Smooth muscle cell of the brain vasculature (primary cell): ENCODE measurements at places on chromosomes 2 and 18.

DNA sequence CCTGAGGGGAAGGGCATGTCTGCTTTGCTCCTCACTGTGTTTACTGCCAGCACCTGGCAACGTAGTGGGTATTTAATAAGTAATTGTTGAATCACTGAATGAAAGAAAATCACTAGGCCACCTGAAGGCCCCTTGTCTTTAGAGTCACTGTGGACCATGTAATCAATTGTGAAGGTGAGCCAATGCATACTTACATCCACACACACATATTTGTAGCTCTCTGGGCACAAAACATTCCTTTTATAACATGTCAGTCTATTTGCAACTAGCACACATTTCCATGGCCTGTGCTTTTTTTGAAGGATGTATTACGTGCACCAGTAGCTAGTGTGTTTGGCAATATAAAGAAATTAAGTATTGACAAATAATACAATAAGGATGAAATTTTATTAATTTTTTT, 11.2 kb downstream of the ATP8B1 start:
- DNase-seq, result no peak

DNA sequence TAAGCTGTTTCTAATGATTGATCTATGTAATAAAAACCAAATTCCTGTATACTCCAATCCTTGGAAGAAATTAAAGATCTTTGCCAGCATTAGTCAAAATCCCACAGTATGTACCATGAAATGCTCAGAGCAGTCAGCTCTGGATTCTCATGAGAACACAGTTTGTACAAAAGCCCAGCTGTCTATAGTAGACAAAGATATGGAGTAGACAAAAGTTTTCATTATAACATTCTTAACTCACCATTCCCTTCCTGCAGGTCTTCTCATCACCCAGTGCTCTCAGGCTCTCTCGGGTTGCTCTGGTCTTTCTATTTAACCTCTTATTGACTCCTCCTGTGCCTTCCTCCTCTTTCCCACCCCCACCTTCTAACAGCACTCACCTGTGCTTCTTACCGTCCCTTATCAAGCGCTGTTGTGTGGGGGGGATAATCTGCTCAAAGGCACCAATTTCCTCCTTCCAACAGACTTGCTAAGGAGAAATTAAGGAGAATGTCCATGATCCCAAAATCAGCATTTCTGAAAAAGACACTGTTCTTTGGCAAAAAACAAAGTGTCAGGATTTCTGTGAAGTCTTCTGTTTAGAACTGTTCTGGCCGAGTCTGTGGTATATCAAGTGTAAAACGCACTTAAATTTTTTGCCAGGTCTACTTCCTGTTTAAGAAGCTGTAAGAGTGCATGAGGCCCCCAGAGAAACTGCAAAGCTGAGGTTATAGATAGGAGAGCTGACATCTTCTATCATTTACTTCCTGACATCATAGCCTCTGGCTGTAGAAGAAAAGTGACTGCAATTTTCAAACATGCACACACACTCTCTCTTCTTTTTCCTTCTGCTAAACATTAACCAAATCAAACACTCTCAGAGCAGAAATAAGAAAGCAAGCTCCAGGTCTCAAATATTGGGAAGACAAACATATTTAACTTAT, 144.1 kb downstream of the EVA1A start:
- no peak for DNase-seq

DNA sequence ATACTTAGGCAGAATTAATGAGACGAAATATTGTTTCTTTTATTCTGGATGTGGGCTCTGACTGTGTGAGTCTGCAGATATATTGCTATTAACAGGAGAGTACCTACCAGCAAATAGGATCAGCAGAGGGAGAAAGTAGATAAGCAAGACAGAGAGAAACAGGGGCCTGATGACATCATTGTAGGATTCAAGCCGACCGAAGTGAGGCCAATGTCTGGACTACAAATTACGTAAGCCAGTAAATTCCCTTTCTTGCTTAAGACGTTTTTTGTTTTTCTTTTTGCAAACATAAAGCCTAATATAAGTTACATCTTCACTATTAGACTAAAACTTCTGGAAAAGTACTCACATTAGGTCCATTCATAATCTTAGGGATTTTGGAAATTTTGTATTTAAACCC, 21.4 kb upstream of the PTPRM start:
- no peak for DNase-seq

GRCh38 chr2:236828820-236829219, 256.9 kb upstream of the COPS8 start:
- DNase-seq, result no peak

DNA sequence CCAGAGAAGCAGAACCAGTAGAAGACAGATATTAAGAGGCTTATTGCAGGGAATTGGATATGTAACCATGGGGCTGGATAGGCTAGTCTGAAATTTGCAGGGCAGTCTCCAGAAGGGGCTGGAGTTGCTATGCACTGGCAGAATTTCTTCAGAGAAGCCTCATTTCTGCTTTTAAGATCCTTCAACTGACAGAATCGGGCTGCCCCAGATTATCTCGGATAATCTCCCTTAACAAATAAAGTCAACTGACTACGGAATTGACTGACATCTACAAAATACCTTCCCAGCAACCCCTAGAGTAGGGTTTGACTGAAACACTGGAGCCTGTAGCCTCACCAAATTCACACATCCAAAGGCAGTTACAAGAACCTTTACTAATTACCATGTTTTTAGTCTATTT, 136.4 kb downstream of the SOCS6 start:
- DNase-seq, result no peak

DNA sequence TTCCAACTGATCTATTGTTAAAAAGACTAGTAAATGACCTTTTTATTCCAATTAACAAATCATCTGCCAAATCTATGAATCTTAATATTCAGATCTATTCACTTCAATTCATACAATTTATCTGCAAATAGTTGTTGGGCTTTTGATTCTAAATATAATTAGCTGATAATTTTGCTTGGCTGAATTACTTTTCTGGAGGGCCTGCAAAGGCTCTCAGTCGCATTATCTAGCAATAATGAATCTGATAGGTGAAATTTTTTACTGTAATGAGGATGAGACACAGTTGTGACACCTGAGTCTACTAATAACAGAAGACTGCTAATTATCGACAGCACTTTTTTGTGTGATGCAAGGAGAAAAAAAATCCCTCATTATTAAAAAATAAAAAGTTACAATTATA, 565.1 kb downstream of the ZEB2 start:
- no peak for DNase-seq

DNA sequence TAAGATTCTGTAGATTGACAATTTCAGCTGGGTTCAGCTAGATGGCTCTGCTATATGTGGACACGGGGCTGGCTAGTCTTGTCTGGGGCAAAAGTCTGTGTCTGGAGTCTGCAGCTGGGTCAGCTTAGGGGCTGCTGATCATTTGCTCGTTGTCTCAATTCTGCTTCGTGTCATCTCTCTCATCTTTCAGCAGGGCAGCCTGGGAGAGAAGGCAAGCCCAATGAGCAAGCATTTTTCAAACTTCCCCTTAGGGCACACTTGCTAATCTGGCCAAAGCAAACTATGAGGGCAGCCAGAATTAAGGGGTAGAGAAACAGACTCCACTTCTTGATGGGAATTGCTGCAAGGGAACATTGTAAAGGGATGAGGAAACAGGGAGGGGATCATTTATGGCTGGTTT, 462.6 kb downstream of the SLC4A3 start:
- no peak for DNase-seq

GRCh38 chr2:218734190-218734975, 23.7 kb downstream of the TTLL4 start:
- DNase-seq, result no peak

- no peak for DNase-seq
Observed at GRCh38 chr2:34806396-34806795, 1207.3 kb upstream of the FAM98A start.

DNA sequence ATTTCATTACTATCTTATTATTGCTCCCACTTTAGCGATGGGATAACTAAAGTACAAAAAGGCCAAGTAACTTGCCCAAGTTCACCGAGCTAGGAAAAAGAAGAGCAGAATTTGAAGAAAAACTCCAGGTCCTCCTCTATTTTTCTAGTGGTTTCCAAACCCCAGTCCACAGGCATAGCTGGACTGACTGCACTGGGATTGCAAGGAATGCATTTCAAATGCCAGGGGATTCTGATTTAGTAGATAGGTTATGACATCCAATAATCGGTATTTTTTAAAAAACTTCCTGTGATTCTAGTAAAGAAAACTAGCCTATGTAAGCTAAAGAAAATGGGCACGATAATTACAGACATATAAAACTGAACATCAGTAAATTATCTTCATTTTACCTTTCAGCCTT, 62.7 kb upstream of the GALNT5 start:
- no peak for DNase-seq

DNA sequence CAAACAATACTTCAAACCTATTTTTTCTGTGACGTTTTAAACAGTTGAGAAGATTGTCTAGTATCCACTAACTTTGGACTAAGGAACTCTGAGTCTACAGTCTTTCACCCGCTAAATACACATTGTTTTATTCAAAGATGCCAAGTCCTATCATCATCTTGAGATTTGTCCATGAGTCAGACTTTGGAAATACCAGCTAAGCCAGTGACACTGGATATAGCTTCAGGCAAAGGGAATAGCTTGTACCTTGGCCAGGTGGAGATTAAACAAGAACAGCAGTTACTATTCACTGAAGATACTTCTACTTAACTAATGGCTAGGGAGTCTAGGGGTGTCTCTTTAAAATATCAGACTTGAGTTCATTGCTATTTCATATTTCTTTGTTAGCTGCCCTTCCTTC, 137.5 kb downstream of the COMMD1 start:
- no peak for DNase-seq

DNA sequence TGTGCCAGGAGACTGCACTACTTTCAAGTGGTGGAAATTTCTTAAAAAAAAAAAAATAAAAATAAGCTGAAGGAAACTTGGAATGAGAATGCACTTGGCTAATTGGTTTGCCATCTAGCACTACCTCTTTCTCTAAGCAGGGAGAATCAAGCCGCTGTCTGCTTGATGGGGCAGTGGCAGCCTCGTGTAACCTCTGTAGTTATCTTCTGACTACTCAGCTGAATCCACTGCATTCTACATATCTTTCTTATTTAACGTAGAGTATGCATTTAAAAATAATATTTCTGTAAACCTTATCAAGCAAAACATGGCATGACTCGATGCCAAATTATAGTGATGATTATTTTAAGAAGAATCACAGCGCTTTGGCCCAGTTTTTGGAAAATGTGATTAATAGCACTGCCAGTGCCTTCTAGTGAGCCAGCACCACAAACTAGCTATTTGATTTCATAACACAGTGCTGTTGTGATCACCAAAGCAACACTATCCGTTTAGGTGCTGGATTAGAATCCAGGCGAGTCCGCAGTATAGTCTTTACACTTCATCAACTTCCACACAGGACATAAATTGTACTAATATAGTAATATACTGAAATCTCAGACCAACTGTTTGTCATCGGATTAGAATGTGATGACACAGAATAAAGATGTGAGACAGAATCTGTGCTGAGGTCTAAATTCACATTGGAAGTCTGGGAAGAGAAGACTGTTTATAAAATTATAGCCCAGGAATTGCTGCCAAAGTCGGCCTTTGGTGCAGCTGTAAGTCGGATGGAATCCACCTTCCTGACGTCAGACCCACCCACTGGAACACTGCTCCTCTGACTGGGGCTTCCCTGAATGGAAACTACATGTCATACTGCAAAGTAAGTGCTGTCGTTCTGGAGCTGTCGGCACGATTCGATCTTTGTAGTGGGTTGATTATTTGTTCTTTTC, 136.5 kb upstream of the ETAA1 start:
- DNase-seq, result peak; percentile 51

DNA sequence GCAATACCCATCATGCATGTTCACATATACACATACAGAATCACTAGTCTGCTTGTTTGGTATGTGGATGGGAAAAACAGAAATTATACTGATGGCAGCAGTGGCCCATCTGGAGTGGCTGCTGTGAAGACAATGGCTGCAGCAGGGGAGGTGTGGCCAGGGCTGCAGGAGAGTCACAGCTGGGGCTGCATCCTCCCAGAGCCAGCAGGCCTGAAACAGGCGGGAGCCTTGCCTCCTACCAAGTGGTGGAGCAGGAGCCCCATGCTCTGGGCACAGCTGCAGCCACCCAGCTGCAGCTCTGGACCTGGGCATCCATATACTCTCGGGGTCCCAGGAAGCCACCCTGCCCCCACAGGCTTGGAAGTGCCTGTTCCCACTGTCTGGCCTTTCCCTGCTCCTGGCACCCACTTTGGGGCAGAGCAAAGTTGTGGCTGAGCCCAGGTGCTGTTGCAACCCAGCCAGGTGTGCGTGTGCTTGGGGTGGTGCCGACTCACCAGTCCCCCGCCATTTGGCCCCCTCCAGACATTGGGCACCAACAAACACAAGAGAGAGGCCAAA, 136.6 kb downstream of the SPAG16 start:
- DNase-seq, result no peak

GRCh38 chr18:22872900-22873537, 60.1 kb upstream of the RBBP8 start:
- no peak for DNase-seq

DNA sequence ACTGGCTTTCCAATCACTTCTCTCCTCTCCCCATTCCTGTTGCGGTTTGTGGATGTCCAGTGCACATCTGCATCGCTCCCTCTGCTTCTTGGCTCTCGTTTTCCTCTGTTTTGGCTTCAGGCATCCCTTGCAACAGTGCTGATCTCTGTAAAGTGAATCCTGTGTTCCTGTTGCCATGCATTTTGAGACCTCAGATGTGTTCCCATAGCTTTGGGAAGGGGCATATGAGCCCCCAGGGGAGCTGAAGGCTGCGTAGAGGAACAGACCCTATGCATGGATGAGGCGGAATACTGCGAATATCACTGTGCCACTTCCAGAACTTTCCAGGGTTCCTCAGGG, 168.4 kb upstream of the HAAO start:
- no peak for DNase-seq

GRCh38 chr2:43634604-43635306, 2.3 kb upstream of the PLEKHH2 start:
- DNase-seq, result no peak

DNA sequence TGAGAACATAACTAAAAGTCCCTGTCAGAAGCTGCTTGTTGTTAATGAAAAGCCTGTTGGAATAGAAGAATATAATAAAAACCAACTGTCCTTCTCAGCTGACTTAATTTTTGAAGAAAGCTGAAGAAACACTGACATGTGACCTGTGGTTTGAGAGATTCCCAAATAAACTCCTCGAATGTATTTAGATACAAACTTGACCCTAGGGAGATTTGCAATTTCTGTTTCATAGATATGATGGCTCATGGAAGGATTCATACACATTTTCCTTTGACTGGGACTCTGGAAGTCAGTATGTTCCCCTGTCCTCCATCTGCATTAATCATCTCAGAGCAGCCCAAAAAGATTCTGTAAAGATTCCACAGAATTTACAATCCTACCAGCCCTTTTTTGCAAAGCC, 195.1 kb downstream of the TMEM247 start:
- no peak for DNase-seq

DNA sequence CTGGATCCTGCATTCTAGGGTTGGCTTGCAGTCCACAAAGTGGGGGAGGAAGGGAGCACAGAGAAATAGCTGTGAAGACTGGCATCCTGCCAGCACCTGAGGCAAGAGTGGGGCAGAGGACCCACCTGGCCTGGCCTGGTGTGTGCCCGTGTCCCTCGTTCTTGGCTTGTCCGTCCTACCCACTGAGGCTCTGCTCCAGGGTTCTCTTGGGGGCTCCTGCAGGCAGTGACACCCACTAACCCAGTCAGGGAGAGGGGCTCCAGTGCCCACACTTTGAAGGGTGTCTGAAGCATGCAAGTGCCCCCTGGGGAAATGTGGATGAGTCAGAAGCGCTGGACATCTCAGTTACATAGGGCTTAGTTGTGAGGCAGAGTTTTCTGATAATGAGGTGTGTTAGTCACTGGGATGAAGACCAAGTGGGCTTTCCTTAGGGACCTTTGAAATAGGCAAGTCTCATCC, 79.4 kb downstream of the SLC4A3 start:
- no peak for DNase-seq
